ENCODE measurements at places on chromosomes 1 and 21. TPM values are rescaled to one million over a fixed set of nuclear protein-coding genes. Genes with fewer than 3 reads are reported as not detected.

The PGLYRP3 gene
- not detected for total RNA-seq

DNA sequence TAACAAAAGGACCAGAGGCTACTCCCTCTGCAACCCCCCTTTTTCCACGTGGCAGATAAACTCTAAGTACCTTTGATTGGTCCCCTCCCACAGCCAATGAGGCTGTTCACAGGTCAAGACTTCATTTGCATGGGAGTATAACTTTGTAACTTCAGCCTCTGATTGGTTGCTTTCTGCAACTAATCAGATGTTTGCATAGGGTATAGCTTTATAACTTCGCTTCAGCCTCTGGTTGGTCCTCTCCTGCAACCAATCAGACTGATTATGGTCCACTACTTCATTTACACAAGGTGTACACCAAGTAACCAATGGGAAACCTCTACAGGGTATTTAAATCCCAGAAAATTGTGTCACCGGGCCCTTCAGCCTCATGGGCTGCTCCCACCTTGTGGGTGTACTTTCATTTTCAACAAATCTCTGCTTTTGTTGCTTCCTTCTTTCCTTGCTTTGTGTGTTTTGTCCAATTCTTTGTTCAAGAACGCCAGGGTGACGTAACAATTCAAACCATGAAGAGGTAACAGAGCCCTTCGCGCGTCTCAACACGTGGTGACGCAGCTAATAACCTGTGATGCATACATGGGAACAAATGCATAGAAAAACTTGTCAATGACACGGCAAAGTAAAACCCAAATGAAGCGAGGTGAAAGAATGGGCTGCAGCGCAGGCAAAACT, 47.2 kb downstream of the VPS26C start:
- no peak for DNase-seq

- no peak for DNase-seq
Observed at GRCh38 chr1:207820568-207821463, 69.0 kb downstream of the CD46 start.

GRCh38 chr1:29342351-29342750, 106.0 kb downstream of the PTPRU start:
- no peak for DNase-seq

- no peak for DNase-seq
Observed at GRCh38 chr1:17375651-17376050, 3.7 kb downstream of the PADI6 start.

The RXFP4 gene
- total RNA-seq: not detected

- DNase-seq: no peak
Observed at GRCh38 chr1:225873281-225873850, 8.8 kb downstream of the TMEM63A start.

DNA sequence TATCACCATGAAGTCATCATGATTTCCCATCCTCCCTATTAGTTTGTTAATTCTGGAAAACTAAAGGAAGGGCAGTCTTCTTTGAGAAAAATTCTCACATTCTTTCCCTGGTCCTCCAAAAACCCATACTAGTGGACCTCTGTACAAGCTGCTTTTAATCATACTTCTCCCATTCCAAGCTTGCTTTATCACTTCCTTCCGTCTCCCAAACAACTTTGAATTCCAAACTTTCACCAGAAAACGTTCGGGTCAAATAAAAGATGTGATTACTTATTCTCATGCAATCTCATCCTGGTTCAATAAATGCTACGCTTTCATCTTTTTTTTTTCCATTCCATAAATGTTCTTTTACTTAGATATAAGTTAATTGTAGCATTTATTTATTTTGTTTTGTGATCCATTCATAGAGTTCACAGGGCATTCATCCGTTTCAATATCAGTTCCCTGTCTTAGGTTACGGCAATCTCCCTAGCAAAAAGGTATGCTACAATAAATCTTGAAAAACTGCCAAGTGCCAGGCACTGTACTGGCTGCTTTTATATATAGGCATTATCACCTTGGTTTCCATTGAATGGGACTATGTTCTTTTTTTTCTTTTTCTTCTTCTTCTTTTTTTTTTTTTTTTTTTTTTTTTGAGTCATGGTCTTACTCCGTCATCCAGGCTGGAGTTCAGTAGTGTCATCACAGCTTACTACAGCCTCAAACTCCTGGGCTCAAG, 100.2 kb upstream of the GREM2 start:
- DNase-seq: no peak

DNA sequence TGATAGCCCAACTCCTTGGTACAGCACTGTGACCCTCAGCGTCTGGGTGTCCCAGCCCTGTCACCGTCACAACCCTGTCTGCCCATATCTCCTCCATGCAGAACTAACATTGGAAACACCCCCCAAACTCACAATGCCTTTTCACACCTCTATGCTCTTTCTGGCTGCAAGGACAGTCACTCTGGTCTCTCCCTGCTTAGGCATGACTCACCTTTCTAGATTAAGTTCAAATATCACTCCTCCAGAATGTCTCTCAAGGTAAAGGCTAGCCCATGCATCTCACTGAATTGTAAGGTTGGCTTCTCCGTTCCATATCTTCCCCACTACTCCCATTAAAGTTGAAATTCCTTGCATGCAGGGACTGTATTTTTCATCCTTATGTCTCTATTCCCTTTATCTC, 17.0 kb upstream of the CAPN8 start:
- no peak for DNase-seq

GRCh38 chr1:193539731-193540459, 353.5 kb upstream of the B3GALT2 start:
- no peak for DNase-seq

DNA sequence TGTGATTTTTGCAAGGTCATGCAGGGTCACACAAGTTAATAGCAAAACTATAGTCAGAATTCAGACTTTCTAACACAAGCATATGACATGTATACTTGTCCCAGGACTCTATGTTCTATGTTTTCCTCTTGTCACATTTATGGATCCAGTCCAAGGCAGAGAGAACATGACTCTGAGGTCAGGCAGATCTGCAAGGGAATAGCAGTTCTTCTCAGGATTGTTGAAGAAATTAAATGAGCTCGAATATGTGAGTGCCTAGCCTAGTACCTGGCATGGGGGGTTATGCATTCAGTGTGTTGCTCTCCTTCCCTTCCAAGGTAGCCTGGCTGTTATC, 9.5 kb upstream of the RPTN start:
- DNase-seq: no peak

DNA sequence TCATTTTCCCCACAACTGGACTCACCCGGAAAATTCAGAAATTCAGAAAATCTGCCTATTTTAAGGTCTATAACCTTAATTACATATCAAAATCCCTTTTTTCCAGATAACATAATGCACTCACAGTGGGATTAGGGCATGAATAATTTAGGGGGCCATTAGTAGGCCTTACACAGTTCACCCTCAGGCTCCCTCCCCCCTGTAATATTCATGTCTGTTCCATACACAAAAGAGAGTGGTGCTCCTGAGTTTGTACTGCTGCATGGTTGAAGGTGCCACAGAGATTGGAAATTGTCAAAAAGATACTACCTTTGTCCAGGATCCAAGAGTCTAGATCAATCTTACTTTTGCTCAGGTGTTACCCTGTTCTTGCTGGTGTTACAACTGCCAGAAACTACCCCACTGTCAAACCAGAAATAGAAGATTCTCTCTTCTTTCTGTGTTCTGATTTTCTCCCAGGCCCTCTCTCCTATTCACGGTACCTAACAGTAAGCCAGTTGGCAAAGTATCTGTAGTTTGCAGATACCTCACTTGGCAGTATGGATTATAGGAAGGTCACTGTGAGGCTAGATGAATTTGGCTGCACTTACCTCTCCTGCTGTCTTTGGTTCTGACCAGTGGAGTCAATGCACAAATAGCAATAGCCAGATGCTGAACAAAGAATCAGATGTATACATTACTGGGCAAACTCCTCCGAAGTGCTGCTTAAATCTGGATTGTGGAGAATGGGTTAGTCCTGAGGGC, 53.2 kb downstream of the C1orf198 start:
- no peak for DNase-seq

The TRNP1 gene
- total RNA-seq: 69.3 TPM

The FCRL2 gene
- not detected for total RNA-seq

The RGS4 gene
- total RNA-seq: 0.38 TPM

The SV2A gene
- 42.5 TPM for total RNA-seq

DNA sequence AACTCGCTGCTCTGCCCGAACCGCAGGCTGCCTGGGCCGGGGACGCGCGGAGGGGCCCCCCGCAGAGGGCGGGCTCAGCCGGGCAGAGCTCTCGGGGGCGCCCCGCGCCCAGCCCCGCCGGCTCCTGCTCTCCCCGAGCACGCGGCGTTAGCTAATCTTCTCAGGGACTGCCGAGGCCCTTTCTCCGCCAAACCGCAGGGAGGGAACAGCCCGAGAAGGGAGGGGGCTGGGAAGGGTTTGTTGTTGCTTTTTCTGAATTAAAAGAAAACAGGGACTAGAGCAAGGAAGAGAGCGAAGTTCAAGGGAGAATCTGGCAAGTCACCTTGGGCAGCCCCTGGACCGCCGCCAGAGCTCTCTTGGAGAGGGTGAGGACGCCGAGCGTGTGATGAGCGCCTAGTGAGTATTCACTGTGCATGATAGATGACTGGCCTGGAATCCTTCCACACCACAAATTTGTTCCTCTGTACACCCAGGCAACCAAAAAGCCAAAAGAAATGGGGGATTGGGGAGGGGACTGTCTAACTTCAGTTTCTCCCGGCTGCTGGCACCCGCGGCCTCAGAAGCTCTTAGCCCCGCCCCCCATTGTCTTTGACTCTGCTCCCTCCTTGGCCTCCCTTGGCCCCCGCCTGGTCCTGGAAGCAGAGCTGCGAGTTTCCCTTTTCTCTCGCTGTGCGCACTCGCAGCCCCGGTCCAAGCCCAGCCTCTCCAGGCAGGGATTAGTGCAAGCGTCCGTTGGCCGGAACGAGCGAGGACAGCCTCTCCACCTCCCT, 19.7 kb upstream of the LMX1A start:
- DNase-seq: peak; percentile 95

- DNase-seq: no peak
Observed at GRCh38 chr1:211975152-211975941, 60.0 kb downstream of the INTS7 start.

GRCh38 chr21:46424621-46425020, 34.1 kb upstream of the DIP2A start:
- no peak for DNase-seq

- DNase-seq: no peak
Observed at GRCh38 chr1:42936309-42937078, 22.2 kb downstream of the SLC2A1 start.

- DNase-seq: no peak
Observed at GRCh38 chr1:89065079-89065868, at the start of gene GBP1. Gene GBP1, minus strand, starts transcription at chr1:89065208. Its CDS starts 1,974 bp downstream, at chr1:89063234.

DNA sequence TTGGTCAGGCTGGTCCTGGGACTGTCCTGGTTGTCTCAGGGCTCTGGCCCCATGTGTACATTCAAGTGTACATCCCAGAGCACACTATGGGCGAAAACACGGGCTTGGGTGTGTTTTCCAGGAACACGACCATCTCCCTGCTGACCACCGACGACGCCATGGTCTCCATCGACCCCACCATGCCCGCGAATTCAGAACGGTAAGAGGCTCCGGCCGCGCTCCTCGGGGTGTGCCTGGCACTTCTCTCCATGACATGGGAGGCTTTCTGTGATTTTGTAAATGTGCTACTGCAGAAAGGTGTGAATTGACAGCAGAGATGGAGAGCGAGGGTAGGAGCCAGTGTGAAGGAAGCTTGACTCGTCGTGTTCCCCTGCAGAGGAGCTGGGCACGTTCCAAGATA, 34.4 kb downstream of the PDE9A start:
- no peak for DNase-seq

DNA sequence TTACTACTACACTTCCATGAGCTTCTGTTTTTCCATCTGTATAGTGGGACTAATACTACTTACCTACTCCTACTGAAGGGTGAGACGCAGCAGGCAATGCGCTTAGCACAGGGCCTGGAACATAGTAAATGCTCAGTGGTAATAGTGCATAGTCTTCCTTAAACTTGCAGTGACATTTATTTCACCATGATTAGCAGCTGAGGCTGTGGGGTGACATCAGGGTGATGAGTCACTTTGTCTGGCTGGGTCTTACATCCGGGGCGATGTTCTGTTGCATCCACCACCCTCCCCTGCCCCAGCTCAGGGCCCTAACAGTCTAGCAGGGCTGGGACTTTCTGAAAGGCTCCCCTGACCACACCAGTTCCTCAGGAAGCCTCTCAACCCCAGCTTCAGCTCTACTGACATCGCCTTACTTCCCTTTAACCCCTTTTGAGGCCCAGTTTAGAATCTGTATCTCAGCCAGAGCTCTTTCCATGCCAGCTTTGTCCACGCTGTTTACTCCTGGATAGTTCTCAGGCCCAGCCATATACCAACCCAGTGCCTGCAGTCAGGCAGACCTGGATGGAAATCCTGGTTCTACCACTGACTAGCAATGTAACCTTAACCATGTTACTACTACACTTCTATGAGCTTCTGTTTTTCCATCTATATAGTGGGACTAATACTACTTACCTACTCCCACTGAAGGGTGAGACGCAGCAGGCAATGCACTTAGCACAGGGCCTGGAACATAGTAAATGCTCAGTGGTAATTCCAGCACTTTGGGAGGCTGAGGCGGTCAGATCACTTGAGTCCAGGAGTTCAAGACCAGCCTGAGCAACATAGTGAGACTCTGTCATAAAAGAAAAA, 66.3 kb downstream of the CD58 start:
- no peak for DNase-seq
